ENCODE measurements at places on chromosomes 16 and 17.

DNA sequence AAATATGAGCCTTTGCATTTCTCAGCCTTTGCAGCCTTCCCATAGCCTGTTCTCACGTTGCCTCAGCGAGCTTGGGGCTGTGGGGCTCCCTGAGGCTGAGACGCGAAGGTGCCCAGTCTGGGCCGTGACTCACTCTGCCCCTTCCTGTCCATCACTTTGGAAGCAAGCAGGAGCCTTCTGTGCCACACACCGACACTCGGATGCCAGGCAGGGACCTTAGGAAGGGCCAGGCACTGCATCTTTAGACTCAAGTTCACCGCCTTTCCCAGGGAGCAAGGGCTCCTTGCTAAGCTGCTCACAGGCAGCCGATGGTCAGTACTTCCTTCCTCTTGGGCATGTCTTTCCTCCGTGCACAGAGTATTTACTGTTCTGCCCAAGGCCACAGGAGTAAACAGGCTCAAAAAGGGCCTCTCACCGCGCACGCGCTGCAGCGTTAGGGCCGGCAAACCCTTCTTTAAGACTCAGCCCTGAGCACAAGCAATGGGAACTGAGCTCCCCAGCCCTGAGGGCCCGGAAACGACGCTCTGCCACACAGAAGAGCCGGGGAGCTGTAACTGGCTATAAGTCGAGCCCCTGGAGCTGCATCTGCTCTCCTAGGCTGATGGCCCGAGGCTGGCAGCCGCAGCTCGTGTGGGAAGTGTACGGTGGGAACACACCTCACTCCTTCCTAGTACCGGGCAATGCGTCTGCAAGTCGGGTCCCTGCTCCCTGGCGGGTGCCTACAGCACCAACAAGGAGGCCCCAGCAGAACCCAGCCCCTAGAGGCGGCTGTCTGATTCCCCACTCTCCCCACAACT is 7.2 kb downstream of the TIMM22 start:
- no peak for DNase-seq

- DNase-seq, result no peak
Observed at GRCh38 chr16:20866145-20866772, 33.9 kb downstream of the DCUN1D3 start.

DNA sequence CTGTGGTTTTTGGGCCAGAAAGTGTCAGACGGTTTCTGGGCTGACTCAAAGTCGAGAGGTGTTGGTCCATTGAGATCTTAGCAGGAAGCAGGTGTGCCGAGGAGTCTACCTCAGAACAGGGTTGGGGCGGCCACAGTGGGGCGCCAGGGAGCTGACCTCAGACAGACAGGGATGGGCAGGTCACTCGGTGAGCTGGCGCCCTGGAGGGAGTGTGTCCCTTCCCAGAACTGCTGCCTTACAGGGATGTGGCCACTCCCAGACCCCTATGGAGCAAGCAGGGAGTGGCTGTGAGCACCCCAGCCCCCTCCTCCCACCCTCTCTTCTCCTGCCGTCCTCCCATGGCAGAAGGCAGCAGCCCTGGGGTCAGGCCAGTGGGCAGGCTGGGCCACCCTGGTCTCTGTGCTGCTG is 14.0 kb upstream of the DPEP1 start:
- no peak for DNase-seq

GRCh38 chr17:28396635-28397239 is 9.3 kb downstream of the SLC46A1 start:
- no peak for DNase-seq

GRCh38 chr17:21167303-21167702 is 40.5 kb downstream of the DHRS7B start:
- DNase-seq, result no peak

GRCh38 chr17:31488982-31489294 is 97.5 kb downstream of the RAB11FIP4 start:
- DNase-seq, result no peak

DNA sequence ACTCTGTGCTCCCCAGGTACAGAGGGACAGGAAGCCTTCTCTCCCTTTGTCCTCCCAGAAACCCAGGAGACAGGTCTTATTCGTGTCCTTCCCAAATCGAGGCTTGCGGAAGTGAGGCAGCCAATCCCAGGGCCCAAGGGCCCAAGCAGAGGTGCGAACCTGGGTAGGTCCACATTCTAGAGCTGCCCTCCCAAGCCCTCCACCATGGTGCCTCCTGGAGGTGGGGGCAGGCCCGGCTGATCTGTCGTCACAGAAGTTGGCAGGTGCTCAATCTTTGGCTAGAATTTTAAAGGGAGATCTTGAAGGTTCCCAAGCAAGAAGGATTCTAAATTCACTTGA is 21.5 kb downstream of the MRC2 start:
- no peak for DNase-seq

GRCh38 chr17:56973520-56973919 is 4.4 kb upstream of the SCPEP1 start:
- no peak for DNase-seq

GRCh38 chr17:70875729-70876310 is 706.5 kb downstream of the KCNJ2 start:
- DNase-seq, result no peak

DNA sequence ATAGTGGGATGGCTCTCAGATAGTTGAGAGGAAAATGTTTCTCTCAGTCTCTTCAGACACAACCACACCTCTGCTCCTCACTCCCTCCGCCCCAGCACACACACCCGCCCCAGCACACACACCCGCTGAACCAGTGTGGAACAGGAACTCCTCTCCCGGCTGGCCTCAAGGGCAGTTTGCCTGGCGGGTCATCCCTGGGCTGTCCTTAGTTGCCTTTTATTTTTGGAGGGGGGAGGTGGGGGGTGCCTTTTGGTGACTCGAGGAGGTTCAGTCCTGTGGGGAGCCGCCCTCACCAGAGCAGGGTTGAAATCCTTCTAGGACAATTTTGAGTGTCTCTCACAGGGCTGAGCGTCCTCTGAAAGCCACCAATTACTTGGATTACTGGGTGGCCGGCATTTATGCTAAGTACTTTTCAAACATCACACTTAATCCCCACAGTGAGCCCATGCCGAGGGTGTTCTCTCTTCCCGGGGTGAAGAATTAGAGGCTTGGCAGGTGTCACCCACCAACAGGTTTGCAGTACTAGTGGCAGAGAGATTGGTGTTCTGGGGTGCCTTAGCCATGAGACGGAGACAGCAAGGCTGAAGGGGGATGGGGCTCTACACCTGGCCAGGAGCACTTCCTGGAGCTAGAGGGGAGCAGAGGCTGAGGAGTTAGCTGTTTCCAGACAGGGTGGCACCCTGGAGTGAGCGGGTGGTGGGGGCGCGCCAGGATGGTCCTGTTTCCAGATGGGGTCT is 2.8 kb downstream of the RASD1 start:
- DNase-seq, result no peak

GRCh38 chr17:61160204-61160603 is 239.4 kb upstream of the TBX2 start:
- no peak for DNase-seq

DNA sequence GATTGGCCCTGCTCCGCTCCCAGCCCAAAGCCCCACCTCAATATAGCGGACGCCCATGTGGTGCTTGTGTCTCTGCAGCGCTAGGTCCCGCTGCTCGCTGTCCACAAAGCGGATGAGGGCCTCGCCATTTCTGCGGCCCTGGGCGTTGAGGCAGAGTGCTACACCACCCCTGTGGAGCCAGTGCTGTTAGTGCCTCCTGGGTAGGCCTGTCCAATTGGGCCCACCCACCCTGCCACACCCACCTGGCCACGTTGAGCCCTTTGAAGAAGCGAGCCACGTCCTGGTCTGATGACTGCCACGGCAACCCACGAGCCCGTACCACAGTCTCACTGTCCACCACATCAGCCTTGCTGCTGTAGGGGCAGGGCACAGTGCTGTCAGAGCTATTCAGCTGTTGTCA is 3.6 kb downstream of the ESRP2 start:
- no peak for DNase-seq

DNA sequence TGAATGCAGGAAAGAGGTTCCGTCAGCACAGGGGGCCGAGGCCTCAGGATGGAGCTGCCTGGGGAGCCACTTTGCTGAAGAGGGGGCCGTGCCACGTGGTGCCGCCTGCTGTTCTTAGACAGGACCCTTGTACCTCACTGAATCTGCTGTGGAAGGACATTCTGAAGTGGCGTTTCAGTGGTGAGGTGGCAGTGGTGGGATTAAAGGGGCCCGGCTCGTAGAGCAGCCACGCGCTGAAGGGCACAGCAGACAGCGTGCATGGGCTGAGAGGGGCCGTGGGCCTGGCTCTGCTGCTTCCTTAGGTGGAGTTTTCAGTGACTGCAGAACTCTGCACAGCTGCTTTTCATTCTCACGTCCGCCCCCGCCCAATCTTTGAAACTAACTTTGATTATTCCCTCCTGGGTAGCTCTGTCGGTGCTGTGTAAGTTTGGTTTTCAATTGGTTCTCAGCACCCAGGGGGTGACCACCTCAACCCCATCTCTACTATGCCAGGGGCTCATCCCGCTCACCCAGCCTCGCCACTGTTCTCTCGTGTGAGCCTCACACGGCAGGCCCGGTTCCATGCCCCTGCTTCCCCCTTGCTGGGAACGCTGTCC is 70.3 kb downstream of the SEC14L1 start:
- no peak for DNase-seq

GRCh38 chr17:67151717-67152116 is 93.3 kb downstream of the HELZ start:
- DNase-seq, result no peak

DNA sequence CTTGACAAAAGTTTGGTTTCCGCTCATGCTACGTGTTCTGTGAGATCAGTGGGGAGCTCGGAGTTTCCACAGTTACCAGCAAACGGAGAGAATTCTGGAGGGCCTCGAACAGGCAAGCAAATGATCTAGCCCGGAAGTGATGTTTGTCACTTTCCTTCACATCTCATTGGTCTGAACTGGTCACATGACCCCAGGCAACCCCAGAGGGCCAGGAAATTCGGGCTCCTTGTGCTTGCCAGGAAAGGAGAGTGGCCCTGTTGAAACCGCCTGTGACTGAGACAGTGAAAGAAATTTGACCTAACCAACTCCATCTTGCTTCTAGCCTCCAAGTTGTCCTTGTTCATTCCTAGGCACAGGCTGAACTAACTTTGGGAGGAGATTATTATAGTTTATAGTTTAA is 23.0 kb downstream of the SPPL2C start:
- no peak for DNase-seq

GRCh38 chr17:76049239-76049638 is 22.1 kb upstream of the EVPL start:
- no peak for DNase-seq

DNA sequence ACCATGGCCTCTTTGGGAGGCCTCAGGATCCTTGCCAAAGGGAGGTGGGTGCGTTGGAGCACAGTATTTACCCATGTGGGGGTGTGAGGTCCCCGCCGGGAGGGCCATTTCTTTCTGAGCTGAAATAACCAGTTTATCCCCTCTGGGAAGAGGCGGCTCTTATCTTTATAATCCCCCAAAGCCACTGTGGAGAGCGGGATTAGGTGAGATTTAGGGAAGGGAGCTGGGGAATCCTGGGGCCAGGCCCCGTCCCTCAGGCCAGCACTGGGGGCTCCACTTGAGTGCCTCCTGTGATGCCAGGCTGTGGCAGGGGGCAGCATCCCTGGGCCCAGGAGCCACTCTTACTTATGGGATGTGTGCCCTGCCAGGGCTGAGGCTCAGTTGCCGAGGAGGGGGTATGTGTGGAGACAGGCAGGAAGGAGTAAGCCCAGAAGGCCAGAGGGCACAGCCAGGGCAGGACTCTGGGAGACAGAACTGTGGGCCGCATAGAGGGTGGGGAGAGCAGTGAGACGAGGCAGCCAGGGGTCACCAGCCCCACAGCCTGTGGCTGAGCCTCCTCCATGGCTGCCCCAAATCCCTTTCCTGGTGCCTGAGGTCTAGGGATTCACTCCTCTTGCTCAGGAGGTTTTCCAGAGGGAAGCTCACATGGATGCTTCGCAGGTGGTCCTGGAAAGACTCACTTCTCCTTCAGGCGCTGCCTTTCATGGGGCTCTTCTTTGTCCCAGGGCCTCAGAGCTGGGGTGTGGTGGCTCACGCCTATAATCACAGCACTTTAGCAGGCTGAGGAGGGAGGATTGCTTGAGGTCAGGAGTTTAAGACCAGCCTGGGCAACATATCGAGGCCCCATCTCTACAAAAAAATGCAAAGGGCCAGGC is 25.0 kb downstream of the TMEM94 start:
- DNase-seq, result no peak

DNA sequence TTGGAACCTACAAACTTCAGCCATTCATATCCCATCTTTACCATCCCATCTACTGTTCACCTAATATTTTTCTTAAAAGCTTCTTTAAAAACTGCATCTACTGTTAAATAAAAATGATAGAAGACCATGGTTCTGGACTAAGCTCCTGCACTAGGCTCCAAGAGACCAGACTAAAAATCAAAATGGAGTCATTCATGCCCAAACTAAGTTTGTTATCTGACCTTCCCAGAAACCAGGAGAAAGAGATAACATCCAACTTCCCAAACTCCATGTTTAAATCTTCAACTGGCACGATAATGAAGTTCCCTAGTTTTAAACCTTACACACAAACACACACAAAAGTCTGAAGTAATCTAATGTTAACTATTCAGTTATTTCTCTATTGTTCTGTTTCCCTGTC is 13.8 kb downstream of the DCUN1D3 start:
- DNase-seq, result no peak

DNA sequence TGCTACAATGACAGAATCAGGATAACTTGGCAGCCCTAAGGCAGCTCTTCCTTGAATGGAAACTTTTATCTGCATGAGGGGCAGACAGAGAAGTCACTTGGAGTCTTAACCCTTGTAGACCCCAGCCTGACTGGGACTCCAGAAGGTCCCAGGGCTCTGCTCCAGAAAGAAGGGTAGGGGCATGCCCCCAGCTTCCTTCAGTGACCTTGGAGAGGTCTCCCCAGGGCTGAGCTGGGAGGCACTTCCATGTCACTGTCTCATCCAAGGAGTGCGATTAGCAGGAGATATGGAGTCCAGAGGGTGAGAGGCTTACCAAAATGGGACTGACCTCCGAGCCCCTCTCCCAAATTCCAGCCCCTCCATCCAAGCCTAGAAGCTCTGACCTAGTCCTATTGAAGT is 3.4 kb upstream of the NLRC5 start:
- no peak for DNase-seq

GRCh38 chr17:28369684-28370034 is 448 bp downstream of the VTN start:
- no peak for DNase-seq

DNA sequence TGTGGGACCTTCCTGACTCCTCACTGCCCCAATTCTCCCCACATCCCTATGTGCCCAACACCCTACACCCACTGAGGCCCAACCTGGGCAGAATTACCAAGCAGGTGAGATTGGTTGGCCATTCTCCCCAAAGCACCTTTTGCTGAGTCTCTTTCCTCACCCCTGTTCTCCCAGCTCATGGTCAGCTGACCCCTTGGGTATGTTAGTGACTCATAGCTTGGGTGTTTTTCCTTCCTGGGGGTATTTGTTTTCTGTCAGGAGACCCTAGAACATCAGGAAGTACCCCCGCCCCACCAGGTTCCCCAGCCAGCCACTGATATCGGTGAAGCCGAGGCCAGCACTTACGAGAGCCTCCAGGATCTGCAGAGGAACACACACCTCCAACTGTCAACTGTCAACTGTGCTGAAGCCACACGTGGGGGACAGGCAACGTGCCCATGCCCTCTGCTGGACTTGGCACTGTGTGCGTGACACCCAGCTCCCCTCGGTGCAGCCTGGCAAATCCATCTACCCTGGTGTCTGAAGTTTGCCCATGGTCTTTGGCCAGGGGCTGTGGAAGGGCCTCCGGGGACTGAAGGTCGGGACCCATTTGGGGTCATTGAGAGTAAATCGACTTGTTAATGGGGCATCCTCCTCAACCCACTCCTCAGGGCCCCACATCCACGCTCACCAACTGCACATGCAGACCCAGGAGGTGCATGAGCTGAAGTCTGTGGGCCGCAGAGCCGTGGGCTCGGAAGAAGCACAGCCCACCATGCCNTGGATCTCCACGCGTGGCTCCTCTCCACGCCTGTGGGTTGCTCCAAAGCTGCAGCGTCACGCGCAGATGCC is 53.1 kb downstream of the METRNL start:
- no peak for DNase-seq

- DNase-seq, result no peak
Observed at GRCh38 chr16:78967948-78968347, 632.6 kb downstream of the MAF start.
